ENCODE measurements at places on chromosomes 13 and 19. TPM values are rescaled to one million over a fixed set of nuclear protein-coding genes. Genes with fewer than 3 reads are reported as not detected.
A peak's percentile ranks its signal among the peaks of the same experiment; 100 is the strongest.

LMTK3 gene
- polyA plus RNA-seq = 0.68 TPM

- DNase-seq = peak; percentile 76
- no peak overlapping the region for H3K4me3 ChIP-seq
- no peaks in the 10 kb centered on the region for H3K36me3 ChIP-seq
- H3K27me3 ChIP-seq = no peaks in the 10 kb centered on the region
- H3K27ac ChIP-seq = peak overlapping the region; percentile 70
Observed at GRCh38 chr19:9075064-9075949, 11.6 kb upstream of the OR1M1 start.

DNA sequence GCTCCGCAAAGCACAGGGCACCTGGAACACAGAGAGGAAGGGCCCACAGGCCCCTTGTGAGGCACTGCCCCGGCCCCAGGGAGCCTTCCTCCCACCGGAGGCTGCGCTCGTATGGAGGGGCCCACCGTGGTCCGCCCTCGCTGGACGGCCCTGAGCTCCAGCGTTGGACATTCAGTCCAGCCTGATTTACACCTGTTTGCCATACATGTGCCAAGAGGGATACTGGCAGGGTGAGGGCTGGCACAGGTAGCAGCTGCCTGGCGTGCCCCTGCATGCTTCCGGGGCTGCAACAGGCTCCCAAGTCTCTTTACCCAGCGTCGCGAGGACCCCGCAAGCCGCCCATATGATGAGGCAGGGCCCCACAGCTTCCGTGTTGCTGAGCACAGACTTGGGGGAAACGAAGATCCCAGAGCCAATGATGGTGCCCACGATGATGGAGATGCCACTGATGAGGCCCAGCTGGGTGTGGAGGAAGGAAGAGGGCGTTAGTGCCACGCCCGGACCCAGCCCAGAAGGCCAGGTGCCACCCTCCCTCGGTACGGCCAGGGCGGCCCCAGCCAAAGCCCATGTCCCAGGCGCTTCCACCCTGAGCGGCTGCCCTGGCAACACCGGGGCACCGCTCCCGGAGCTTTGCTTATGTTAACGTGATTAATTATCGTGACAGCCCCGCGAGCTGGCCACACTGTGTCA, 5.1 kb downstream of the SLC7A9 start:
- no peaks in the 10 kb centered on the region for H3K27me3 ChIP-seq
- H3K36me3 ChIP-seq = no peaks in the 10 kb centered on the region
- no peak overlapping the region for H3K27ac ChIP-seq
- DNase-seq = no peak
- H3K4me1 ChIP-seq = no peaks in the 10 kb centered on the region
- no peak overlapping the region for H3K4me3 ChIP-seq

- DNase-seq = no peak
- H3K27me3 ChIP-seq = no peaks in the 10 kb centered on the region
- no peak overlapping the region for H3K4me3 ChIP-seq
Observed at GRCh38 chr13:91196958-91197357, 150.5 kb upstream of the MIR17HG start.

TSSK6 gene
- polyA plus RNA-seq = 0.77 TPM

MTUS2 gene
- 0.22 TPM for polyA plus RNA-seq

GRCh38 chr13:108342369-108343289, 73.1 kb downstream of the TNFSF13B start:
- DNase-seq = no peak
- no peaks in the 10 kb centered on the region for H3K4me1 ChIP-seq
- no peaks in the 10 kb centered on the region for H3K36me3 ChIP-seq
- H3K4me3 ChIP-seq = no peak overlapping the region
- no peaks in the 10 kb centered on the region for H3K27me3 ChIP-seq
- no peak overlapping the region for H3K27ac ChIP-seq

CYP2S1 gene
- 4.9 TPM for polyA plus RNA-seq

ZNF497 gene
- 0.72 TPM for polyA plus RNA-seq

DNA sequence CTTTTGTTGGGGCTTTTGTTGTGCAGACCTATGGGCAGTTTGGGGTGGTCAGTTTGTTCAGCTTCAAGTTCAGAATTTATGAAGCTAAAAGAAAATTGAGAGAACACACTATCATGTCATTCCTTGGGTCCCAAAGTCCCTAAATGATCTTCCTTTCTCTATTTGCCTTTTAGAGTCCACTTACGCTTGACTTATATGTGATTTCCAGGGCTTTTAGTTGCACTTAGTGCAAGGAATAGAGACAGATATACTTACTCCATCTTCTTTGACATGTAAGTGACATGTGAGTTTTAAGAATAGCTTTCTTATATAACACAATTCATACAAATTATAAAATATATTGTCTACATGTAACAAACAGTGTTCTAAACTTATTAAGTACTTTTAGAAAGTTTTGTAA, 660.1 kb upstream of the SLITRK1 start:
- no peak overlapping the region for H3K27ac ChIP-seq
- no peaks in the 10 kb centered on the region for H3K27me3 ChIP-seq
- H3K4me3 ChIP-seq = no peak overlapping the region
- H3K4me1 ChIP-seq = peaks cover 3% of the 10 kb centered on the region
- H3K36me3 ChIP-seq = no peaks in the 10 kb centered on the region

Measured in keratinocyte (primary cell).